Stimulated activated CD8-positive, alpha-beta memory T cell treated with anti-CD3 and anti-CD28 coated beads, Interleukin-4, amount 100 ng/mL, for 1 hour (primary cell): ENCODE measurements at places on chromosomes 11 and 22.

DNA sequence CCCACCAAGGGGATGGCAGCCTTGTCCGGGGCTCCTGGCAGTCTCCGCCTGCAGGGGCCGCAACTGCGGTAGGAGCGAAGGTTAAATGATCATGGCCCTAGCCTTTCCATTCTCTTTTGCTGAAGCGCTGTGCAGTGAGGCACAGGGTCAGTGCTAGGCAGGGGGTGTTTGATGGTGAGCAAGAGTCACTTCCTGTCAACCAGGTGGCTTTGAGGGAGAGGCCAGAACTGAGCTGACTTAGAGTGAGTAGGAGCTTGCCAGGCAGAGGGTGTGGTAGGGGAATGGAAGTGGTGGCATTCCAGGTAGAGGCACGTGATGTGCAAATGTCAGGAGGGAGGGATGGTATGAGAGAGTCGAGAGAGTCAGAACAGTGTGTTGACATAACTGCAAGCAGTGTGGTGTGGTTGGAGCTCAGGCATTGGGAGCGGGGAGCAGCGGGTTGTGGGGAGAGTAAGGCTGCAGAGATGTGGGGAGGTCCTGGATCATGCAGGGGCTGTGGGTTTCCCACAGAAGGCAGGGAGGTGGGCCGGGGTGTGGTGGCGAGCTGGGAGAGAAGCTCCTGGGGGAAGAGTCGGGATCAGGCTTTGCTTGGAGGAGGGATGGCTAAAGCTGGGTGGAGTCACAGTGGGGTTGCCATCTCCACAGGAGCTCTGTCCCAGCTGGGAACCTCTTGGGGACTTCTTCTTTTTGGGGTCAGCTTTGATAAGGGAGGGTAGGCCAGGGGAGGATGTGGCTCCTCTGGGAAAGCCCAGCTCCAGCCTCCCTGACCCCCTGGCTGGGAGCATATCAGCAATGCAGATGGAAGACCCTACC is 33.3 kb downstream of the AMPD3 start:
- no peak for DNase-seq

DNA sequence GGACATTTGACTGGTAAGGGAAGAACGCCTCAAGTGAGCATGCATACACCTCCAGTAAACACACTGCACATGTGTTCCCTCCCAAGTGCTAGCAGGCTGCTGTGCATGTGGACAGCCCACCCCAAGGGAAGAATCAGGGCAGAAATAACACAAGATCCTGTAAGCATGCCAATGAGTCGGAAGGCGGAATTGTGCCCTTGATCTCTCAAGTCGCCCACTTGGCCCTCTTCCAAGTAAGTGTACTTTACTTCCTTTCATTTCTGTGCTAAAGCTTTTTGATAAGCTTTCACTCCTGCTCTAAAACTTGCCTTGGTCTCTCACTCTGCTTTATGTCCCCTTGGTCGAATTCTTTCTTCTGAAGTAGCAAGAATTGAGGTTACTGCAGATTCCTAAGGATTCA is 139.6 kb downstream of the TRPC6 start:
- DNase-seq = no peak

DNA sequence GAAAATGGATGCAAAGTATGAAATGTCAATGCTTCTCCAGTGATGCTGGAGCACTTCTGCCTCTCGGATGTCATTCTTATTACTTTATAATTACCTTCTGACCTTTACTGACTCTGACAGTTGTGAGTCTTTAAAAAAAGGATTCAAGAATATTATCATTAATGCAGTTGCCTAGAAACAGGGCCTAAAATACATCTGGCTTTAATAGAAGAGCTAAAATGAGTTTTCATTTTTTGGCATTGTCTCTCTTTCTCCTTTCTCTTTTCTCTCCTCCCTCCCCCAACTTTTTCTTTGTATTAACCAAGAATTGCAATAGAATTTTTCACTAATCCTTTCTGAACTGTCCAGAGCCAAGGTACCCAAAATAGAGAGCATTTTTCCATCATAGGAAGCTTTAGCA is 45.9 kb downstream of the FDX1 start:
- DNase-seq = no peak

DNA sequence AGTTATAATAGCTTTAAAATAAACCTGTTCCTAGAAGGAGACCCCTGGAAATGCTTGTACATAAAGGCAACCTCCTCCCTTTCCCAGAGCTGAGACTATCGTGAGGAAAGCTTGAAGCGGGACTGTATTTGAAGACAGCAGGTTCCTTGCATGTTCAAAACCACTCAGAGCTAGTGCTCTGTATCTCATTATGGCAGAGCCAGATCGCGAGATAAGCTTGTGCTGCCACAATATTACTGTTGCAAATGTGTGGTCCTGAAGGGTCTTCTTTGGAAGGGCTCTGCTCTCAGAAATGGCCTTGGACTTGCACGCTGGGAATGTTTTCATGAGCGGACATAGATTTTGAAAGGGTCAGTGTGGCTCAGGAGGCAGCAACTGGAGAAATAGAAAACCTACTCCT is 168.2 kb downstream of the KIRREL3 start:
- DNase-seq = no peak

DNA sequence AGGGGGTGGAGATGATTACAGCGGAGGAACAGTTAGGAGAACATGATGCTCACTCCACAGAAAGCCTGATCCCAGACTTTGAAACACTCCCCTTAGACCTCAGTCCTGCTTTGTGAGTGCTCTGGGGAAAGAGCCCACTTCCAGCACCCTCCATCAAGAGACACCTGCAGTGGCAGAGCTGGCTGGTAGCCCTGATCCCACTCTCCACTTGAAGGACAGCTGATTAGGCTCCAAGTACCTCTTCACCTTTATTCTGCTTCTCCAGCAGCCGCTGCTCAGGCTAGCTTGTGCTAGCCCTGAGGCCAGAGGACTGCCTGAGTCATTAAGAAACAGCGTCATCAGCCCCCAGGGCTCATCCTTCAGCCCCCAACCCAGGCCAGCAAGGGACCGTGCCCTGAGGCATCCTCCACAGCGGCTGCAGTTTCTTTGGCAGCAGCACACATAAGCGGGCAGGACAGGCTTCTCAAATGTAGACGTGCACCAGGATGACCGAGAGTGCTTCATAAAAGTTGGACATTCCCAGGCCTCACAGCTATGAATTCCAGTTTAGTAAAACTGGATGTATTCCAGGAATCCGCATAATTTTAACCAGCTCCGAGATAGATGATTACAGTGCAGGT is 146.0 kb upstream of the TBCEL start:
- DNase-seq = no peak

DNA sequence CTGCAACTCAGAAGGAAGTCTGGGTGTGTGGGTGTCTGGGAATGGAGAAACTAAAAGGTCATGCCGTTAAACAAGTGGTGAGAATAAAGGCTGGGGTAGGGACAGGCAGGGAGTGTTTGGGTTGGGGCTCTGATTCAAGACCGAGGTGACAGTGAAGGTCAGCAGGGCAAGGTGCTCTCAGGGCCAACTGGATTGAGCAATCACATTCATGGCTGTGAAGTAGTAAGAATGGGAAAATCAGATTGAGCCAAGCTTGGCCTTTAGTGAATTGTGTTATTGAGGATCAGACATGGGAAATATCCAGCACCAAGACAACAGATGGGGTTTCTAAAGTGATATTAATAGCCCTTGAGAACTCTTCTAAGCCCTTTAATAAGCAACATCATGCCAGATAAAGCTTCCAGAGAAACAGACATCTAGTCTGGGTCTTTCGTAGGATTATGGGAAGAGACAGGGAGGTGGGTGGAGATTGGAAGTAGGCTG is 24.3 kb downstream of the SCN3B start:
- no peak for DNase-seq

- no peak for DNase-seq
These were observed 12.4 kb upstream of the DSCAML1 start for GRCh38 chr11:117809236-117810055.

- peak; percentile 73 for DNase-seq
These were observed 14.8 kb downstream of the PLEKHB1 start for GRCh38 chr11:73661035-73661628.

DNA sequence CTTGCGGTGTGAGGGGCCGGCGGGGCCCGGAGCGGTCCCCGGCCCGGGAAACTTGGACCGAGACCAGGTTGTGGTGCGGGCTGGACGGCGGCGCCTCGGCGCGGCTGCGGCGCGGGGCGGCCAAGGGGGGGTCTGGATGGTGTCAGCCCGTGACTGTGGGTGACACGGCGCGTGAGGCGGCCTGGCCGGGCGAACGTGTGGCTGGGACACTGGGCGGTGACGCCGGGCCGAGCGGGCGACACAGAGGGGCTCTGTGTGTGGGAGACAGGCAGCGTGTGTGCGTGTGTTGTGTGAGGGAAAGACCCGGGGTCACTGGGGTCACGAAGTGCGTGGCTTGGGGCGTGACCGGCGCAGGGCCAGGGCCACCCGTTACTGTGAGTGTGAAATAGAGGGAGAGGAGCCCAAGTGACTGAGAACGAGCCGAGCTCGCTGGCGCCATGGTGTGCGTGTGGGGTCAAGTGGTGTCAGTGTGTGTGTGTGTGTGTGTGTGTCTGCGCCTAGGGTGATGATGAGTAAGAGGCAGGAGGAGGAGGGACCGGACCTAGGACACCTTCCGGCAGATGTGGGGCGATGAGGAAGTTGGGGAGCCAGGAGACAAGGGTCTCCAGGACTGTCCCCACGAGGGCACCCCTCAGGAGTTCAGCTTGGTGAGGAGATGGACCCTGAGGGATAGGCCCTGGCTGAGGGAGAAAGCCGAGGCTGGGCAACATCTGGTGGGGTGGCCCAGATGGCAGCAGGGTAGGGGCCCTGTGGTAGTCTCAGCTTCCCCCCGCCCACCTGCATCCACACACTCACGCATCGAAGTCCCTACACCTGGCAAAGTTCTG is 817 bp downstream of the RELT start:
- peak; percentile 28 for DNase-seq

GRCh38 chr22:33124471-33124870 is 66.3 kb upstream of the SYN3 start:
- no peak for DNase-seq

- no peak for DNase-seq
These were observed 2.9 kb upstream of the MRGPRG start for GRCh38 chr11:3221408-3222002.

GRCh38 chr11:65500387-65501185 is 1.7 kb downstream of the MALAT1 start:
- DNase-seq = no peak

- no peak for DNase-seq
These were observed 26.0 kb downstream of the ZNRF3 start for GRCh38 chr22:28909375-28909774.

DNA sequence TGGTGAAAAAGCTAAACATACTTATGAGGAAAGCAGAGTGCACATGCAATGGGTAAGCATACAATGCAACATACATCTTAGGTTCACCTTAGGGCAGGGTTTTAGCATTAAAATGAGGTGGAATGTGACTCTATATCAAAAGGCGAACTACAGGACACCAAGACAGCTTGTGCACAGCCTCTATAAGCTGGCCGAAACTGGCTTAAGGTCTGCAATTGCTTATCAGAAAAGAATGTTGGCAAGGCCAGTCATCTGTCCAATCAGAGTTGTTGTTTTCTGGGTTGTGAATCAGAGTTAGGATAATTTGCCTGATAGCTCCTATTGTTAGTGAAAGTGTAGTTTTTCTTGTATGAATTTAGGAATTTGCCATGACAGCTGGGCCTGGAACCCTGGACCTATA is 76.5 kb downstream of the LRRC4C start:
- no peak for DNase-seq

GRCh38 chr11:66002648-66003225 is 434 bp downstream of the BANF1 start:
- no peak for DNase-seq

- no peak for DNase-seq
These were observed 723.0 kb downstream of the KCNA4 start for GRCh38 chr11:29293825-29294224.

DNA sequence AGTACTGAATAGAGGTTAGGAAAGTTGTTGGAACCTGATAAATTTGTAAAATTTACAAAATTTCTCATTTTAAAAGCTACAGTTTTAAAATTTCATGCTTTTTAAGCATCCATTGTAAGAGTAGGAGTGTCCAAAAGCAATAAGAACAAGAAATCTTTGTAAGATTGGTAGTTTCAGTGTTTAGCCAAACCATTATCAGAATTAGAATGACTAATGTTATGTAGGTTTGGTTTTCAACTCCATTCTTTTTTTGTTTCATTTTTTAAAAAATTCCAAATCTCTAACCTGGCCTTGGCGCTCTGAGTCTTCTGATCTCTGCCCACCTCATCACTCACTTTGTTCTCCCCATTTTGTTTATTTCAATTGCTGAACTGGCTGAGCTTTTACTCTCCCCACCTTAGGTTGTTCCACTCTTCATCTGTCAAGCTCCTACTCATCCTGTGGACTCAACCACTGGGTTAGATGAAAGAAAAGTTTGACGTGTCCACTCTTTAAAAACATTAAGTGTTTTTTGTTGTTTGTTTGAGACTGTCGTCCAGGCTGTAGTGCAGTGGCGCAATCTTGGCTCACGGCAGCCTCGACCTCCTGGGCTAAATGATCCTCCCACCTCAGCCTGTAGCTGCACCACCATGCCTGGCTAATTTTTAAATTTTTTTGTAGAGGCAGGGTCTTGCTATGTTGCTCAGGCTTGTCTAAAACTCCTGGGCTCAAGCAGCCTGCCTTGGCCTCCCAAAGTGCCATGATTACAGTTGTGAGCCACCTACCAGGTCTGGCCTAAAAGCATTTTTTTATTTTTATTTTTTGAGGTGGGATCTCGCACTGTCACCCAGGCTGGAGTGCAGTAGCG is 14.0 kb downstream of the EP300 start:
- DNase-seq = no peak

- no peak for DNase-seq
These were observed 767 bp downstream of the SLC43A1 start for GRCh38 chr11:57514538-57515331.

- DNase-seq = no peak
These were observed 3.0 kb downstream of the PRSS23 start for GRCh38 chr11:86803136-86804045.

GRCh38 chr11:117610045-117610444 is 187.0 kb downstream of the DSCAML1 start:
- DNase-seq = no peak

- DNase-seq = no peak
These were observed 22.0 kb upstream of the CTSC start for GRCh38 chr11:88359541-88359940.

DNA sequence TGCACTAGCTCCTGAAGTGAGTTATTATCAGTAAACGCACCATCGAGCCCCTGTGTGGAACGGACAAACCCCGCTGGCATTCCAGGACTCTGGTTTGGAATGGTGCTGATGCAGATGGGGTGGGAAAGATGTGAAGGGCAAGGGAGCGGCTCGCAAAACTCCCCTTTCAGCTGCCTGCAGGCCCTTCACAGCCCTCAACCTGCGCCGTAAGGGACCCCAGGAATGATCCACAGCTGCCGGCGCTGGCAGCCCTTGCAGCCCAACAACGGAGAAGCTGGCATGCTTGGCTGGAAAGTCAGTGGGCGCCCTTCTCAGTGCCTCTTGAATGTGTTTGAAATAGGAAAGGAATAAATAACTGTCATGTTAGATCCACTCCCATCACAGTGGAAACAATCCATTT is 1445.5 kb downstream of the BRD1 start:
- DNase-seq = no peak
